ENCODE measurements at places on chromosomes 16 and 17.
A peak's percentile ranks its signal among the peaks of the same experiment; 100 is the strongest.

- DNase-seq: no peak
Observed at GRCh38 chr17:14779241-14779640, 478.4 kb downstream of the HS3ST3B1 start.

GRCh38 chr16:88957887-88958577 is 19.0 kb downstream of the CBFA2T3 start:
- no peak for DNase-seq

DNA sequence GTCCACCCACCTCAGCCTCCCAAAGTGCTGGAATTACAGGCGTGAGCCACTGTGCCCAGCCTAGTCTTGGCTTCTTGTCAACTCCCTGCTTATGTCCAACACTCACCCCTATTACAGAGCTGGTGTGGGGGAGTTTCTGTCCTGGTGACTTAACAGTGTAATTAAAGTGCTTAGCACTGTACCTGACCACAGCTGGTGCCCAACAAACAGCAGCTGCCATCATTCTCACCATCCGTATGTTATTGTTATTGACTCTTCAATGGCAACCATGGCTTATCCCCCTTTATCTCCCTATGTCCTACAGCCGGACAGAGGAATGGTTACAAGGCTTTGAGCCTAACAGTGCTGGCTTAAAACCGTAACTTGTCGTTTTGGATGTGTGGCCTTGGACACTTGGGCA is 17.0 kb upstream of the BRCA1 start:
- DNase-seq: no peak

GRCh38 chr17:65885541-65886312 is 306.2 kb downstream of the CEP112 start:
- DNase-seq: no peak

DNA sequence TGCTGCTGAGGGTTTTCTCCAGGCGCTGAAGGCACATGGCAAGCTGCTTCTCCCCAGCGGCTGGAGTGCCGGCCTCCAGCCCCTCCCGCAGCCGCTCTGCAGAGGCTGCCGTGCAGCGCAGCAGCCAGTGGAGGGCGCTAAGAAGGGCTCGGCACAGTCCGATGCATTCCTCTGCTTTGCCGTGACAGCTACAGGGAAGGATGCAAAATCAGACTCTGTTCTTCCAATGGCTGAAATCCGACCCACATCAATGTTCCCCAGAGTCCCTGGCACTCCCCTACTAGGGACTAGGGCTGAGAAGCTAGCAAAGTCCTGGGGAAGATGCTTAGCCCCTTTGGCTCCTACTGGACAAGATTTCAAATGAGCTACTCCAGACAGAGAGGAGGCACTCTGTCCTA is 19.0 kb downstream of the MED24 start:
- no peak for DNase-seq

DNA sequence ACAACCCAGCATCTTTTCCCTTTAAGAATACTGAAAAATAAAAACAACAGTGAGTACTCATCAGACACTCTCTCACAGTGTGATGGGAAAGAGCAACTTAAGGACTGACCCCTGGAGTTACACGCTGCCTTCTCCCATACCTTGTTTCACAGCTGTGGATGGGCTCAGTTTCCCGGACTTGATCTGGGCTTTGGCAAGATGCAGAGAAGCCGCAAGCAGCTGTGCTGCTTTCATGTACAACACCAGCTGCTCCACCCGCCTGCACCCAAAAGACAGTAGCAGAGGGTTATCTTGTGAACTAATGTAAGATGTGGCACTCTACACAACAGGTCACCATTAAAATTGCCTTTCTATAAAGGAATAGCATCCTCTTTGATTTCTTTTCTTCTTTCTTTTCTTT is 32.7 kb upstream of the ALDH3A1 start:
- no peak for DNase-seq

- no peak for DNase-seq
Observed at GRCh38 chr16:79982361-79982760, 381.8 kb upstream of the MAF start.

DNA sequence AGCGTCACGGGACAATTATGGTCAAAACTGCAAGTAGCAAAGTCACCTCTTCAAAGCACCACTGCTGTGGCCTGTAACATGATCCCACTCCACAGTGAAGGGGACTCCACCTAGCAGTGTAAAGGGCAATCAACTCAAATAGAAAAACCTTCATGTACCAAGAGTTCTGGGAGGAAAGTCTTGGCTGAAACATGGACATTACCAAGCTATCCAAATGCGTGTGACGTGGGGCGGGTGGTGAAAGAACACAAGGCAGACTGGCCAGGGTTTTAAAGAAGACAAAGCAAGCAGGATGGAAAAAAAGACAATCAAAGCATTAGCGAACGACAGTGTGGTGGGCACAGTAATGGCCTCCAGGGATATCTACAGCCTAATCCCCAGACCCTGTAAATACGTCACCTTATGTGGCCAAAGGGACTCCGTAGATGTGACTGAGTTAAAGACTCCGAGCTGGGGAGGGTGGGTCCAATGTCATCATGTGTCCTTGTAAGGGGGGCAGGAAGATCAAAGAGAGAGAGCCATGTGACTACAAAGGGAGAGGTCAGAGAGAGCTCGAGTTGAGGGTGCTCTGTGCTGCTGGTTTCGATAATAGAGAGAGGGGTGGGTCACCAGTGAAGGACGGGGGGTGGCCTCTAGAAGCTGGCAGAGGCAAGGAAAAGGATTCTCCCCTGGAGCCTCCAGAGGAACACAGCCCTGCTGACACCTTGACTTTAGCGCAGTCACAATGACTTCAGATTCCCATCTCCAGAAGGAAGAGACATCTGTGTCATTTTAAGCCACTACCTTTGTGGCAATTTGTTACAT is 6.0 kb downstream of the HSDL1 start:
- no peak for DNase-seq

DNA sequence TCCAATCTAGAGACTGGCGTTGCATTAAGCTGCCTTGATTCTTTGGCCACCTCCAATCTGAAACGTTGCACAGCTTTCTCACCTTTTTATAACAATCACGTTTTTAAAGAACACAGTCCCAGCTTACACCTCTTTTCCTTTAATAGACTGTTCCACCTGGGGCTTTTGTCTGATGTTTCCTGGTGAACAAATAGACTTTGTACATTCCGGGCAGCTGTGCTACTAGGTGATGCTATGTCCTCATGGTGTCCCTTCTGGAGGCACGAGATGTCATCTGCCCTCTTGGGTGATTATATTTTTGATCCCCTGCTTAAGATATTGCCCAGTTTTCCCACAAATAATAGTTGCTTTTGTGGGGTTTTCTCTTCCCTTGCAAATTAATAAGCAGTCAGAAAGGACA is 225.5 kb downstream of the SOX9 start:
- DNase-seq: no peak

GRCh38 chr17:69717214-69717613 is 302.7 kb downstream of the MAP2K6 start:
- no peak for DNase-seq

- DNase-seq: no peak
Observed at GRCh38 chr16:75204410-75204758, 2.6 kb downstream of the CTRB2 start.

DNA sequence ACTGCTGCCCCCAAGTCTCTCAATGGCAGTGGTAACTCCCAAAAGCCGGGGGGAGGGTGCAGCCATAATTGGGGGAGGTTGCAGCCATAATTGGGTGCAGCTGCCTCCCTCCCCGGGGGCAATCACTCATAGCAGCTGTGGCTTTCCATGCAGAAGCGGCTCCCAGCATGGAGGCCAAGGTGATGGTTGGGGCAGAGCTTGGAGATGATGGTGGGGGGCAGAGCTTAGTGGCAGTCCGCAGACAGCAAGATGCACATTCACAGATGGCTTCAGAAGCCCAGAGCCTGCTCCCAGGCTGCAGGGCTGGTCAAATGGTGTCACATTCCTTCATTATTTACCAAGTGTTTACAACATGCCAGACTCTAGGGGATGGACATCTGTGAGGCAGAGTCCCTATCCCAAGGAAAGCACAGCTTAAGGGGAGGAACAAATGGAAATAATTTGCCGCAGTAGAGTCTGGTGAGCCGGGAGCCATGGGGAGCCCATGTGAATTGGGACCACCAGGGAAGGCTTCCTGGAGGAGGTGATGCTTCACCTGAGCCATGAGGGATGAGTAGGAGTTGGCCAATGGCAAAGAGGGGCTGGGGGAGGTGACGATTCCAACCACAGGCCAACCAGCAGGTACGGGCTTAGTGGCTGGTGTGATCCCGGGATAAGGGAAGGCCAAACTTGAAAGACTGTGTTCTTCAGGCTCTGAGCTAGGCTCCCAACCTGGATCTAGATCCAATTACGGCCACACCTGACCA is 8.1 kb downstream of the DOC2B start:
- no peak for DNase-seq

- DNase-seq: peak; percentile 58
Observed at GRCh38 chr17:11986179-11986941, 10.9 kb downstream of the ZNF18 start.

DNA sequence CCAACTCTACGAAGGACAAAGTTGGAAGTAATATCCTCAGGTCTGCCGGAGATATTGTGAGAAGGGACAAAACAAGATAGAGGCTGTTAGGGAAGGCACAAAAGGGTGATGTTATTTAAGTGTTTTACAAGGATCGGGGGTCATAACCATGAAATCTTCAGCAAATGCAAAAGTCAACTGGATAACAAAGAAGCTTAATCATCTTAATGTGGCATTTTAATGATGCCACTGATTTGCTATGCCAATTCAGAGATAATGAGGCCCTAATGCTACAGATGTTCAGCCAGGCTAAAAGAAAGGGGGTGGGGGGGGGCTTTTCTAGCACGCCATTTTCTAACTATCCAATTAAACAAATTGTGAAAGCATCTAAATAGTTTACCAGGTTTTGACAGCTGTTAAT is 63.1 kb downstream of the IKZF3 start:
- no peak for DNase-seq

DNA sequence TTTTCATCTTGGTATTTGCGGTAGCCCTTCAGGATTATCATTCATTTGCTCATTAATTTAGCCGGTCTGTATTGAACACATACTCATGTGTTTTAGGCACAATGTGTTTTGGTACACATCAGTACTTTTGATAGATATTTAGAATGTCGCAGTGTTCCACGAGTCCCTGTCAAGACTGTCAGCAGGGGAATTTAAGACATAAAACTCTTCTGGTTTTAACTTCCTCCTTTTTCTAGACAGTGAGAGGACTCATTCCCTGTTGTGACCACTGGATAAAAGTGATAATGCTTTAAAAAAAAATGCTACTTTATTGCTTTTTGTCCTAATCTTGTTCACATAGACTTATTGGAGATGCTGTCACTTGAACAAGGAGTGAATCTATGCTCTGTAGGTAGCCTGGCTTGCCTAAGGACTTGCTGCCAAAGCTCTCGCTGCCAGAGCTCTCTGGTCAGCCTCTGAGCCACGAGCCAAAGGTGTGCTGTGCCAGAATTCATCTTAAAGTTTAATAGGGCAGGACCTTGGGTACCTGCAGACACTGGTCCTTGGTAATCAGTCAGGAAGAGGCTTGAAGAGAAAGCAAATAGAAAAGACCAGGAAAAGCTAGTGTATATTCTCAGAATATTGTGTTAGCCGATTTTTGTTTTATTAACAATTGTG is 5.4 kb downstream of the DCAF7 start:
- DNase-seq: no peak

GRCh38 chr16:78800523-78800922 is 701.1 kb downstream of the WWOX start:
- no peak for DNase-seq

DNA sequence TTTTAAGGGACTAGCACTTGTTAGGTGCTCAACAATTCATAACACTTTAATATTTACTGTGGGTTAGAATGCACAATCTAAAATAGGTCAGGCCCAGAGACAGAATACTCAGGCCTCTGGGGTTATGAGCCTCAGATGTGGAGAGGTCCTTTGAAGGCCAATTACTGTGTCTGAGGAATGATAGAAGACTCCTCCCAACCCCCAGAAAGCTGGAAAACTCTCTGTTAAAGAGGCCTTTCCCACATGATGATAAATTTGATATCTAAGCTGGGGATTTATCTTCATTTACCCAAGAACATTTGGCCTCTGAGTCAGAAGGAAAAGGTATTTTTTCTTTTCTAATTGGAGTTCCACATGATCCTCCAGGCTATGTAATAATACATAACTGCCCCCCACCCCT is 41.1 kb upstream of the MMD start:
- DNase-seq: no peak

DNA sequence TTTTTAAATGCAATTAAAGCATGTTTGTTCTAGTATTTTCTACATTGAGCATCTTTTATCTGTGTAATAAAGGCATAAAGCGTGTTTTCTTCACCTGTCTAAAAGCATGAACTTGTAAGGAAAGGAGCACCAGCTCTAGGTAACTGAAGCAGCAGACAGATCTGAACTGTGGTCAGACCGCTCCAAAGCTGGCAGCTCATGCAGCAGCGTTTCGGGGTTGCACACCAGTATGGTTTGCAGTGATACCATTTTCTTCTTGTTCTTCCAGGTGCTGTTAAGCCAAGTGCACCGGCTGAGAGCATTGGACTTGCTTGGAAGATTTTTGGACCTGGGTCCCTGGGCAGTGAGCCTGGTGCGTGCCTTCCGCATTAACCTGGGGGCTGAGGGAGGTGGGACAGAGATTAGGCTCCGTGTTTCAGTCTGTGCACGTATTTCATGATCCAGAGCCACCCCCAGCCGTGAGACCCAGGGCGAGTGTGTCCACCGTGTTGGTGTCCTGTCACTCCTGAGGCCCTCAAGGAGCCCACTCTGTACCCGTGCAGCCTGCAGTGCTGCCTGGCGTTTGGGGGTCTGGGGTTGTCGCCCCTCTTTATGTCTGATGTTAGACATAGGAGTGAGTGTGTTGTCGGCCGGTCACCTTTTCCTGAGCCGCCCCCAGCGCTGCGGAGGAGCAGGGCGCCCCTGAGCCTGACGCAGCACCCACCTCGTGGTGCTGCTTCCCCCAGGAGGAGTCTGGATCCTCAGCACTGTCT is 136.3 kb upstream of the CHMP6 start:
- DNase-seq: no peak

DNA sequence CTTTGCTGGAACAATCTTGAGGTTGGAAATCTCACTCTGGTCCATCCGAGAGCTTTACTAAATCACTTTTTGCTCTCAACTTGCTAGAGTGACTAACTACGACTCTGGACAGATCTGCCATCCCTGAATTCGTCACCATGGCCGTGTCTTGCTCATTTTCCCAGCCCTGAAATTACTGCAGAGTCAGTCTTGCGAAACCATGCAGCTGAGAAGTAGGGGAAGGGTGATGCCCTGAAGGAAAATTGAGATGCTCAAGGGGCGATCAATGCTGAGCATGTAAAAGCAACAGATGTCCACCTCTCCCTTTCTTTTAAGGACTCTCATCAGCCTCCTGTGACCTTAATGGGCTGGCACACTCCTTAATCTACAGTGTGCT is 18.8 kb downstream of the PCTP start:
- DNase-seq: no peak

- no peak for DNase-seq
Observed at GRCh38 chr17:4728124-4728523, 3.1 kb upstream of the MED11 start.

Data from tibial nerve (tissue), 4 donors.